ENCODE measurements at places on chromosomes 2 and 18. TPM values are rescaled to one million over a fixed set of nuclear protein-coding genes. Genes with fewer than 3 reads are reported as not detected.

DNA sequence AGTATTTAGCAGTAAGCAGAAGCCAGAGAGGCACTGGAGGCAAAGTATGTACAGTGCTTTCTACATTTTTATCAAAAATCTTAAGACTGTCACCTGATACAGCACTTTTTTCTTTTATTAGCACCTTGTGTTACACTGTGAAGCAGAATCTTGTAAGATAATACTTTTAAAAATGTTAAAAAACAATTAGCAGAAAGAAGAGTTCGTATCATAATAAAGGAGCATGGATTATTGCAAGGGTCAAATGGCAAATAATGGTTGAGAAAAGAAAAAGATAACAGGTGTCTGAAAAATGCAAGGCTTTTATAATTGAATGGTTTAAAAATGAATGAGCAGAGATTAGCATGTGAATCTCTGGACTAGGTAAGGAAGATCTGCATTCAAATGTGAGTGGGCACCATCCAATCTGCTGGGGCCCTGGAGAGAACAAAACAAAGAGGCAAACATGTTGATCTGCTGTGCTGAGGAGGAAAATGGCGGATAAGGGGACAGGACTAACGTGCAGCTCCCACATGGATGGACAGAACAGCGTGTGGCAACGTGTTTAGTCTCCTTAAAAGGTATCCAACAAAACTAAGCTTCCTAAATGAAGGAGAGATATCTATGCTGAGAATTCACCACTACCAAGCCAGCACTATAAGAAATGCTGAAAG lies 9.5 kb downstream of the CEBPZOS start:
- H3K27ac ChIP-seq: no peak overlapping the region
- no peaks in the 10 kb centered on the region for H3K27me3 ChIP-seq
- DNase-seq: no peak
- peaks cover 98% of the 10 kb centered on the region for H3K36me3 ChIP-seq

DNA sequence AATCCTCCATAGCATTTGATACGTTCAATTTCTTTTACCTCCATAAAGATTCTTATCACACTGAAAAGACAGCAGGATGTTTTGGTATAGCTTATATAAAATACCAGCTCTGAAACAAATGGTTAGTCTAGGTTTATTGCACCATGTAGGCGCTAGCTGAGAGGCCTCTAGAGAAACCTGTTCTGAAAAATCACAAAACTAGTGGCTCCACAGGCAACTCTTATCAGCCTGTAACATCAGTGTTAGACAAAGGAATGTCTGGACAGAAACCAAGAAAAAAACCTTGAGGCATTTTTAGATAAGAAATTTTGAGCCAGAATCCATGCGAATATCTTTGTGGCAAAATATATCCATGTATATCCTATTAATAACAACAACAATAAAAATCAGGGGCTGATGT lies 440.4 kb upstream of the MAP2 start:
- no peak overlapping the region for H3K4me3 ChIP-seq
- H3K27ac ChIP-seq: no peak overlapping the region
- no peaks in the 10 kb centered on the region for H3K4me1 ChIP-seq
- H3K27me3 ChIP-seq: no peaks in the 10 kb centered on the region
- H3K36me3 ChIP-seq: no peaks in the 10 kb centered on the region

- H3K27ac ChIP-seq: no peak overlapping the region
- H3K36me3 ChIP-seq: no peaks in the 10 kb centered on the region
- H3K4me1 ChIP-seq: peaks cover 4% of the 10 kb centered on the region
- H3K27me3 ChIP-seq: no peaks in the 10 kb centered on the region
- H3K4me3 ChIP-seq: no peak overlapping the region
Measured at GRCh38 chr2:167862782-167863181, 384.6 kb downstream of the STK39 start.

Gene FBXO36
- total RNA-seq: 5.0 TPM

Gene GNAL
- 0.06 TPM for total RNA-seq

Gene SCG2
- total RNA-seq: 27.0 TPM

All from A673 (cell line).